ENCODE measurements at places on chromosomes 13 and 19. TPM values are rescaled to one million over a fixed set of nuclear protein-coding genes. Genes with fewer than 3 reads are reported as not detected.

DNA sequence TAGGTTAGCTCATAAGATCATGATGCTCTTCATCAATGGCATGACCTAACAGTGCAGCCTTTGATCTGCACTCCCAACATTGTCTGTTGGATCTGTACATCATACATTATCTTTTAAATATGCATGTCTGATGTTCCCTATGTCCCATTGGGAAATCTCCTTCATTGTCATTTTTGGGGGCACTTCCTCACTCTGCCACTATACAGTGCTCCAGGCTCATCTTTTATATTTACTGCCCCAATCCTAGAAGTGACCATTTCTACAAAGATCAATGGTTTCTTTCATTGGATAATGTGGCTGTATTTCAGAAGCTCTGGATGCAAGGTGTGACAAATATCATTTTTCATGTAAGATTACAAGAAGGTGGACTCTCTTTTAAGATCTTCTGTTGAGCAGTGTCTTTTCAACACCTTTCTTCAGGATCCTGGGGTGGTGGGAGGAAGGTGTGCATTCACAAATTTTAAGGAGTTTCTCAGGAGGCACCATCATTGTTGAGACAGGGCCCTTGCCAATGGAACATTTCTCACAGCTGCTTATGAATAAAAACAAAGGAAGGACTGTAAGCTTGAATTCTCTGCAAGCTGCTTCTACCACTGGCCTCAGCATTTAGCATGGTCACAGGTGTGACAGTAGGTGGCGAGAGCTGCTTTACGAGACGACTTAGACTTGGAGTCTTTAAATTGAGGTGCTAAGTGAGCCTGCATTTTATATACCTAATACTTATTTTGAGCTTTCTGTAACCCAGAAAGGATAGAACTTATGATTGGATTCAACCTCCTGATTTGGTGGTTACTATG lies 403.0 kb downstream of the LMO7 start:
- H3K27ac ChIP-seq, result no peak overlapping the region
- no peak overlapping the region for H3K4me3 ChIP-seq
- H3K4me1 ChIP-seq, result no peaks in the 10 kb centered on the region
- H3K27me3 ChIP-seq, result no peaks in the 10 kb centered on the region
- DNase-seq, result no peak
- no peaks in the 10 kb centered on the region for H3K36me3 ChIP-seq

C13orf46 gene
- total RNA-seq, result not detected

GRCh38 chr13:111502957-111503356 lies 182.5 kb downstream of the TEX29 start:
- no peak overlapping the region for H3K4me3 ChIP-seq
- no peaks in the 10 kb centered on the region for H3K36me3 ChIP-seq
- DNase-seq, result no peak
- peaks cover 10% of the 10 kb centered on the region for H3K27me3 ChIP-seq

RFPL4AL1 gene
- not detected for total RNA-seq

- no peak overlapping the region for H3K4me3 ChIP-seq
- no peak for DNase-seq
- no peaks in the 10 kb centered on the region for H3K36me3 ChIP-seq
- H3K27me3 ChIP-seq, result no peaks in the 10 kb centered on the region
- H3K4me1 ChIP-seq, result no peaks in the 10 kb centered on the region
- H3K27ac ChIP-seq, result no peak overlapping the region
These were observed 157.0 kb upstream of the PABPC3 start for GRCh38 chr13:24938966-24939365.

DNA sequence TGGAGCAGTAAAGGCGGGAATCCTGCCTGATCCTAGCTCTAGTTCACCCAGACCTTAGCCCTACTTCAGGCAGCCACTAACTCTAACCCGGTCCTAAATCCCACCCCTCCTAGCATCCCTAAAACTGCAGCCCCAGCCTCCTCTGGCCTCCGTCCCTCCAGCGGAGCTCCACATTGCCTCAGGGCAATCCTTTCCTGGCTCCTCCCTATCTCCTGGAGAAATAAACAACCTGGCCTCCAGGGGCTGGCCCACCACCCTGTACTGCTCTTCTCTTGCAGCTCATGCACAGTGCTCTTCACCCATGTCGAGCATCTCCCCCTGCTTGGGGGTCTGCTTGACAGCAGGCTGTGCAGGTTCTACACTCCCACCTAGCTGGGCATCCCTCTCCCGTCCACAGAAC lies 6.7 kb downstream of the POU2F2 start:
- H3K4me1 ChIP-seq, result peaks cover 9% of the 10 kb centered on the region
- no peak for DNase-seq
- no peak overlapping the region for H3K27ac ChIP-seq
- no peak overlapping the region for H3K4me3 ChIP-seq
- peaks cover 1% of the 10 kb centered on the region for H3K27me3 ChIP-seq
- no peaks in the 10 kb centered on the region for H3K36me3 ChIP-seq

DNA sequence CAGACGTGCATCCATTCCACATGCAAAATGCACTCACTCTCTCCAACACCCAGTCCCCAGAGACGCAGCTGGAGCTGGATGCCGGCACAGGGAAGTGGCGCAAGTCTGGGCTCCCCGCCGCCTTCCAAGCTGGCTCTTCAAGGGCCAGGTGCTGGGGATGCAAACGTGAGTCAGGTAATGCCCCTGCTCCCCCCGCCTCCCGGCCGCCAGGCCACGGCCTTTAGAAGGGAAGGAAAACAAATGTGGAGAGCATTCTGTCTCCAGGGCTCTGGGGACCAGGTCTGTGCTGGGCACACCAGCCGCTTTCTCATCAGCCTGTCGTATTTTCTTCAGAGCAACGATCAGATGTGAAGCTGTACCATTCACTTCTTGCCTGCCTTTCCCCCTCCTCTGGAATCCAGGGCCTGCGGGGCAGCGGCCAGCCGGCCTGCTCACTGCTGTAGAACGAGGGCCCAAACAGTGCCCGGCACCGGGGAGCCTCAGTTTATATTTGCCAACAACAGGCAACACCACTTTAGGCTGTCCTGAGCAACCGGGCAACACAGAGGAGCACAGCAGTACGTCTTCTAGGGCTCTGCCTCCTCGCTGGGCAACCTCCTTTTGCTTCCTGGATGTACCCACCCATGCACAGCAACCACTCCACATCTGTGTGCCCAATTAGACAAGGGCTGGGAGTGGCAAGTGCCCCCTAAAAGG lies 3.8 kb downstream of the RAB20 start:
- H3K4me1 ChIP-seq, result peaks cover 77% of the 10 kb centered on the region
- no peak for DNase-seq
- peaks cover 5% of the 10 kb centered on the region for H3K36me3 ChIP-seq
- no peak overlapping the region for H3K4me3 ChIP-seq
- no peaks in the 10 kb centered on the region for H3K27me3 ChIP-seq

DNA sequence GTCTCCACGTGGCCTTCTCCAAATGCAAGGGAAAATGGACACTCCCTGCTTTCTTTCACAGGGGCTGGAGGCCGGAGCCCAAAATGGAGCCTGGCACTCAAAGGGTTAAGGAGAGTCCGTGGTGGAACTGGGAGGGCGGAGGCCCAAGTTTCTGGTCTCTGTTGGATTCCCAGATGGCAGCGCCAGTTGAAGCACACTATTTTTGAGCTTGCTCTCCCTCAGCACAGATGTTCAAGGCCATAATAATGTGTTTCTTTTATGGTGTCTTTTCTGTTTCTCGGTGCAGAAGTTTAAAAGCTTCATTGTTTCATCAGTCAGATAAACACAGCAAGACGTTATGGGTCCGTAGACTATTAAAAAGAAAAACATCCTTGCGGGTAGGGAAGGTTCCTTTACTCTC lies 67.6 kb downstream of the TNFRSF19 start:
- H3K27ac ChIP-seq, result no peak overlapping the region
- H3K36me3 ChIP-seq, result peaks cover 45% of the 10 kb centered on the region

DNA sequence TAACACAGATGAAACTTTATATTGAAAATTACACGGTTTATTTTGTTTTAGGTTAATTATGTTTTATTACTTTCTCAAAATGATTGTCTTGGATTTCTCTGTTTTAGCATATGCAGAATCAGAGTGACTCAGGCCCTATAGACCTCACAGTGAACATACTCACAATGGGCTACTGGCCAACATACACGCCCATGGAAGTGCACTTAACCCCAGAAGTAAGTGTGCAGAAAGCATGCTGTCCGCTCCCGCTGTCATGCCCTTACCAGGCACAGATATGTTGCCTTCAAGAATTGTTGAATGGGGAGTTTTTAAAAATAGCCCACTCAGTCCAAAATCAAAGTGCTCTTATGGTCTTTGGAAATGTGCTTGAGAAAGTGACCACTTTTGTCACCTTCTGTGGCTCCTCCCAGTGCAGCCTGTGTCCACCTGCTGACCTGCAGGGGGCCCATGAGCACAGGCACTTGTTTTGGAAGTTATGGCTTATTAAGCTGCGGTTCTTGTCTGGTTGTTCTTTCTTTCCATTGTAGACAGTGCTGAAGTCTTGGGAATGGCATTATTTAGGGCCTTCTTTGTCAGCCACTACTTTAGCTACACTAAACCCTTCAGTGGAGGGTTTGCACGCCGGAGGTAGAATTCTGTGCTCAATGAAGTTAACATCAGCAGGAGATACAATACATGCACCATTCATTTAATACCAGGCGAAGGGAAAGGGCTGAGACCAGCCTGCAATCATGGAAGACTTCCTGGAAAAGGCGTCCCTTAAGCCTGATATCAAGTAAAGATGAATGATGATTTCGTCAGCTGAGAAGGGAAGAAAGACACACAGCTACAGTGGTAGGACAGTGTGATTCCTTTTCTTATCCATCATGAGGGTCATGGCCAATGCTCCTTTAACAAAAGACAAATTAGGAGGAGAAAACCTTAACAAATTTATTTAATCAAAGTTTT lies 36.7 kb downstream of the CUL4A start:
- no peak overlapping the region for H3K4me3 ChIP-seq
- H3K27me3 ChIP-seq, result no peaks in the 10 kb centered on the region
- peak; percentile 13 for DNase-seq
- H3K4me1 ChIP-seq, result no peaks in the 10 kb centered on the region
- no peak overlapping the region for H3K27ac ChIP-seq

SMIM44 gene
- not detected for total RNA-seq

- H3K27me3 ChIP-seq, result no peaks in the 10 kb centered on the region
- no peak for DNase-seq
- no peaks in the 10 kb centered on the region for H3K36me3 ChIP-seq
- H3K27ac ChIP-seq, result no peak overlapping the region
These were observed 131.2 kb downstream of the DCLK1 start for GRCh38 chr13:36000028-36000427.

DNA sequence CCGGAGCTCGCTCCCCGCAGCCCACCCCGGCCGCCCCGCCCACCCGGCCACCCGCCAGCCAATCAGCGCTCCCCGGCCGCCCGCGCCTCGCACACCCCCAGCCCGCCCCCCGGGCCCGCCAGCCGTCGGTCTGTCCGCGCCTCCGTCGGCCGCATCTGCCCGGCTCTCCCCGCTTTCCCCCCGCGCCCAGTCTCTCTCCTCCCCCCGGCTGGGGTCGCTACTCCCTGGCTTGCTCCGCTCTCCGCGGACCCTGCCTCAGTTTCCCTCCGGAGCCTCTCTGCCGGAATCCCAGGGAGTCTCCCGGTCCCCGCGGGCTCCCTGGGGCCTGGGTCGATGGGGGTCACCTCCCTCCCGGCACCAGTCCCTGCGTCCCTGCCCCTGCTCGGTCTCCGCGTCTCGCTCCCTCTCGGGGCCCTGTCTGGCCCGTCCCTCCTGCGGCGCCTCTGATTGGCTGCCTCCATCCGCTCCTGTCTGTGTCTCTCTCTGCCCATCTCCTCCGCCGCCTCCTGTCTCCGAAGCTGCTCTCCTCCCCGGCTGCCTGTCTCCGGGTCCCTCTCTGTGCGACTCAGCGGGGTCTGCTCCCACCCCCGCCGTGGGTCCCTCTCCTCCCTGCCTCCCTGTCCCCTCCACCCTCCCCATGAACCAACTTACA lies 484 bp downstream of the IL11 start:
- H3K36me3 ChIP-seq, result no peaks in the 10 kb centered on the region
- H3K27ac ChIP-seq, result no peak overlapping the region
- peaks cover 7% of the 10 kb centered on the region for H3K27me3 ChIP-seq
- peak overlapping the region; percentile 54 for H3K4me3 ChIP-seq

GRCh38 chr13:86900906-86901305 lies 770.3 kb upstream of the SLITRK5 start:
- no peak overlapping the region for H3K4me3 ChIP-seq
- H3K36me3 ChIP-seq, result no peaks in the 10 kb centered on the region
- no peaks in the 10 kb centered on the region for H3K4me1 ChIP-seq
- no peaks in the 10 kb centered on the region for H3K27me3 ChIP-seq

SSC5D gene
- total RNA-seq, result not detected

DNA sequence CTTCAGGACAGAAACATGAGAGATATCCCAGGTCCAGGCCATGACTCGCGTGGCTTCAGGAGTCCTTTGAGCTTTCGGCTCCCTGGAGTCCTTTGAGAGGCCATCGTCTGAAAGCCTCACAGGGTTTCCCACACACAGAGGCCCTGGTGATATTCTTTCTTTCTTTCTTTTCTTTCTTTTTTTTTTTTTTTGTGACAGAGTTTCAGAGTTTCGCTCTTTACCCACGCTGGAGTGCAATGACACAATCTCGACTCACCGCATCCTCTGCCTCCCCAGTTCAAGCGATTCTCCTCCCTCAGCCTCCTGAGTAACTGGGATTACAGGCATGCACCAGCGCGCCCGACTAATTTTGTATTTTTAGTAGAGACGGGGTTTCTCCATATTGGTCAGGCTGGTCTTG lies 5.5 kb downstream of the SIN3B start:
- peaks cover 12% of the 10 kb centered on the region for H3K4me1 ChIP-seq
- H3K4me3 ChIP-seq, result no peak overlapping the region
- H3K27me3 ChIP-seq, result no peaks in the 10 kb centered on the region
- H3K36me3 ChIP-seq, result peaks cover 22% of the 10 kb centered on the region
- H3K27ac ChIP-seq, result no peak overlapping the region
- DNase-seq, result no peak

CGB7 gene
- not detected for total RNA-seq

GRCh38 chr19:3441986-3442329 lies 38.4 kb downstream of the SMIM24 start:
- H3K4me3 ChIP-seq, result no peak overlapping the region
- peaks cover 3% of the 10 kb centered on the region for H3K36me3 ChIP-seq
- H3K27me3 ChIP-seq, result no peaks in the 10 kb centered on the region
- no peak overlapping the region for H3K27ac ChIP-seq
- peaks cover 22% of the 10 kb centered on the region for H3K4me1 ChIP-seq

FBXO17 gene
- total RNA-seq, result 22.1 TPM

NLRP7 gene
- total RNA-seq, result not detected

- H3K27me3 ChIP-seq, result no peaks in the 10 kb centered on the region
- no peak overlapping the region for H3K4me3 ChIP-seq
- H3K27ac ChIP-seq, result no peak overlapping the region
- H3K36me3 ChIP-seq, result no peaks in the 10 kb centered on the region
These were observed 2020.6 kb upstream of the PCDH20 start for GRCh38 chr13:63436325-63436668.

THSD8 gene
- total RNA-seq, result 23.5 TPM

RGS9BP gene
- total RNA-seq, result not detected

PALM3 gene
- total RNA-seq, result 2.5 TPM

GRCh38 chr13:65460136-65460535 lies 1770.0 kb downstream of the PCDH9 start:
- H3K27ac ChIP-seq, result no peak overlapping the region
- no peaks in the 10 kb centered on the region for H3K36me3 ChIP-seq
- H3K4me1 ChIP-seq, result no peaks in the 10 kb centered on the region
- no peak for DNase-seq

Data from HepG2 (cell line).